ENCODE measurements at places on chromosomes 2 and 18.

DNA sequence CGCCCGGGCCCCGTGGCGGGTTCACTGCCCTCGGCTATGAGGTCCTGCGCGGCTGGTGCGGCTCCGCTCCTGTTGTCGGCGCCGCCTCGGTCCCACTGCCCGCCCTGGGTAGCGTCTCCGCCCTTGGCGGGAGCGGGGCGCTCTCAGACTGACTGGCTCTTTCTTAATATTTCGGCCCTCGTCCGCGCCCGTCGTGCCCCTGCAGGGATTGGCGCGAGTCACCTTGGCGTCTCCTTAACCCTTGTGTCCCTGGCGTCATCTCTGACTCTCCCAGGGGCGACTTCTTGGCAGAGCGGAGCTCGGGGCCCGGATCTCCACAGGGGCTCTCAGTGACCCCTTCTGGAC, 1.3 kb downstream of the PTMA start:
- peak; percentile 69 for DNase-seq

- DNase-seq, result no peak
Measured at GRCh38 chr2:150339282-150339681, 148.2 kb downstream of the RND3 start.

- DNase-seq, result no peak
Measured at GRCh38 chr18:54740136-54740846, 88.0 kb upstream of the RAB27B start.

DNA sequence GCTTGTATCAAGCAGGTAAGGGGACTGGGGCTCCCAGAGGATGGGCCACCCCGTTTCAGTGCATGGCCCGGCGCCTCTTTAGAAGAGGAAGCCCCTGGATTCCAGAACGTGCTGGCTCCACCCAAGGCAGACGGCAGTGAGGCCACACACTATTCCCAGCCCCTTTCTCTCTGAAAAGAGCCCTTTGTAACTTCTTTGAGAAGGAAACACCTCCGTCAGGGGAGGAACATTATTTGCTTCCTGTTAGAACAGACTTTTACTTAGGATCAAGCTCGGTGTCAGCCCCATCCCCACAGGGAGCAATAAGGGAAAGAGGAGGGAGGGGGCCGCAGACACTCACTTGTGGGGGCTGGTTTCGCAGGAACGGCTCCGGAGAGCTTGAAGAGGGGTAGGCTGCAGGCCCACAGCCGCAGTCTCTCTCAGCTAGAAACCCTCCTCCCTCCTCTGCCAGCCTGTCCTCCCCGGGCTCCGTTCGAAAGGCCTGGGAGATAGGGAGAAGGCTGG, 49.6 kb upstream of the RMDN2 start:
- no peak for DNase-seq

DNA sequence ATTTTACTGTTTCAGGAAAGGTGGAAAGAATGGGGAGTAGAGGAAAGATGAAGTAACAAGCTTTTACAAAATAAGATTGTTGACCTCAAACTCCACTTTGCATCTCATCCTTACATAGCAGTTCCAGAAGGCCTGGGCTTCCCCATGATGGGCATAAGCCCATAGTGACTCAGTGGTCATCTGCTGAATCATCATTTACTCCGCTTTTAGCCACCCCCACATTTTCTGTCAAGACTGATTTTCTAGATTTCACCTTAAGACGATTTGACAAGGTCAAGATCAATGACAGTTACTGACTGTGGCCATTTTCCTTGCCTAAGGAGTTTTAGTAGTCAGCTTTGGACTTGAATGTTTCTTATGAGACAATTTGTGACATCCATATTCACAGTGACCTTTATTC, 49.4 kb downstream of the PLEKHM3 start:
- DNase-seq, result no peak

- DNase-seq, result no peak
Measured at GRCh38 chr2:240463866-240464481, 28.5 kb downstream of the GPC1 start.

DNA sequence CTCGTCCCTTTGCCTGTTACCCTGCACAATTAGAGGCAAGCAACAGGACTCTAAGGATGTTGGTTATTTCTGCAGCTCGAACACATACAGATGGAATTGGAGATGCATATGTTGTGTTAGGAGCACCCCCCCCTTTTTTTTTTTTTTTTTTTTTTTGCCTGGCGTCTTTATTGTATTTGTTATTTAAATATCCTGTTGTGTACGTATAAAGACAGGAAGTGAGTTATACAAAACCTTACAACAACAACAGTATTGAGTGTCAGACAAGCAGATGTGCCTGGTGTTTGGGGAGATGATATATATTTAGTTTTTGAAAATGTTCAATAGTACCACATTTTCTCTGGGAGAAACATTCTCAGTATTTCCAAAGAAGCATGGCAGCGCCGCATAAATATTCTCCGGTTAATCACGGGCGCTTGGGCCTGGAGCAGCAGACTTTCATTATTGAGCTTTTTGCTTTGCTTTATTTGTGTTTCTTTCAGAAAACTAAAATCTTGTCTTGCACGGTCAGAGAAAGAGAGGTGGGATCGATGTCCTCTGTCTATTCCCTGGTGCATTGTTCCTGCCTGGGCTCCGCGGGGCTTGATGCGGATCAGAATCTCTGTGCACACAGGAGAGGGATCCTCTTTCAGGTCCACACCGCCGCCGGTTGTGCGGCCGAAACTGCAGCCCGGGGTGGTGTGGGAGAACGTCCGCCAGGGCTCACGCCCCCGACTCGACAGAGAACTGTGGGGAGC, 23.2 kb upstream of the ZNF516 start:
- DNase-seq, result peak; percentile 55

DNA sequence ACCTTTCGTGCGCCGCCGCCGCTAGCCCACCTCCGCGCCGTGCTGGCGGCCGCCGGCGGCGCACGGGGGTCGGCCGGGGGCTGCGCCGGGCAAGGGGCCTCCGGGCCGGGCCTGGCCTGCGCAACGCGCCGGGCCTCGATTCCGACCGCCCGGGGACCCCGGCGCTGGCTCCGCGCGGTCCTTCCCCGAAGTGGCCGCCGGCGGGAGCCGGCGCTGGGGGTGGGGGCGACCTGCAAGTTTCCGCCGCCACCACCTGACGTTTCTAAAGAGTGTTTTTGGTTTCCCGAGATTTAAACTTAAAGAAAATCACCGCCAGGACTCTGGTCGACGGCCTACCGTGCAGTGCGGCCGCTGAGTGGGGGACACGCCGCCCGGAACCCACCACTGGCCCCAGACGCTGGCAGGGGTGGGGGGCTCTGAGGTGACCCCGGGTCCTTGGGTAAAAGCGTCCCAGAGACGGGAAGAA, 3.8 kb upstream of the GATA6 start:
- no peak for DNase-seq

DNA sequence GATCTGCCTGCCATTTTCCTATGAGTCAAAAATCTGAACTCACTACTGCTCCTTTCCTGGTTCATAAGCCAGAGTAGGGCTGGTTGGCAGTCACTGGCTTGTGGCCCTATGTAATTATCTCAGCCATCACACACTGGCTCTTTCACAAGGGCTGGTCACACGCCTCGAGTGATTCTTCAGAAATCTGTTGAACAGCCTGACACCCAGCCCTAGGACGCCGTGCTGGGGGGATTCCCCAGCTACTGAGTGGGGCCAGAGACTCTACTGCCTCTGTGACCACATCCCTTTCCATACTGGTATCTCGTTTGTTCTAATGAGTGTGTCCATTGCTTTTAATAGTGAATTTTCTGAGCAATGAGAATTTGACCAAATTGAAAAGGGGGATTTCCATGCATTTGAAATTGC, 45.8 kb upstream of the RBM44 start:
- no peak for DNase-seq

DNA sequence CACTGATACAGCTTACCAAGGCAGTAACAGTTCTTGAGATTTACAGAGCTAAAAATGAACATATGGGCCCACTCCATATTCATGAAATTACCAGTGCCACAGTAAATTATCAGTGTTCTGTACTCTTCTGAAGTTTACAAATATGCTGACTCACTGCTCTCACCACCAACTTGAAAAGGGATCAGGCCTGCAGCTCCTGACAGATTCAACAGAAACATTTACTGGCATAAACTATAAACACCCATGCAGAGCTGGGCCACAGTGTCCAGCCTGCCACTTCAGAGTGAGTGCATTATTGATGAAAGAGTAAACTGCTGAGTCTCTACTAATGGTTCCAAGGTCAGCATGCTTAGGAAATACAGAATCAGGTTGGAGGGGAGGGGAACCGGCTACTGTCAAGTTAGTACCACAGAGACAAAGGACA, 83.1 kb downstream of the FARSB start:
- peak; percentile 83 for DNase-seq

DNA sequence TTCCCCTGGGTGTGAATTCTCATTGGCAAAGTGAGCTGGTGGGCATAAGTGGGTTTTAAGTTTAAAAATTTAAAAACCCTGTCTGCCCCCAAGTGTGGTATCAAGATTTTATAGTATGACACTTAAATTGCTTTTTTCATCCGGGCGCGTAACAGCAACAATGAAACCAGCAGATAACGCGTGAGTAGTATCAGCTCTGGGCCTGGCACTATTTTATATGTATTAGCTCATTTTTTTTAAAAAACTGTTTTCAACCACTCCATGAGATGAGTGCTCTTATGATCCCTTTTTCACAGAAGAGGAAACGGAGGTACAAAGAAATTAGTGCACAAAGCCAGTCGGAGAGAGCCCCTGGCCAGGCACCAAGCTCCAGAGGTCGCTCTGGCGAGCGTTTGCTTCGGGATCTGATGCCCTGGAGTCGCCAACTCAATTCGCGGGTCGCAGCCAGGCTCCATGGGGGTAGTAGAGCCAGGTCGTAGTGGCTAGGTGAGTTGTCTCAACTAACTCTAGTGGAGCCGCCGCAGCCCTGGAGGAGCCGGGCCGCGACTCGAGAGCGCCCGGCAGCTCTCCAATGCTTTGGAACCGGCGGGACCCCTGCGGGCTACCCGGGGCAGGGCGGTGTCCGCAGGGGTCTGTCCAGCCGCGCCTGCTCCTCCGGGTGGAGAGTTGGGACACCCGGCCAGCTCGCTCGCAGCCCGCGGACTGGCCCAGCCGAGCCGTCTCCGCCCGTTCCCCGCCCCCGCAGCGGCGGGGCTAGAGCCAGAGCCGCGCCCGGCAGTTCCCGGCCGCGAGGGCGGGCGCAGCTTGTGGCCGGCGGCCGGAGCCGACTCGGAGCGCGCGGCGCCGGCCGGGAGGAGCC, at the start of gene IL1R1:
Gene IL1R1 (plus strand): TSS at position 777 of the 859 bp plus-strand sequence. CDS start 14,979 bp downstream, outside the sequence.
- DNase-seq, result no peak

GRCh38 chr2:25286025-25286400, 55.7 kb downstream of the DNMT3A start:
- DNase-seq, result no peak

GRCh38 chr2:15867194-15868171, 72.9 kb upstream of the MYCN start:
- no peak for DNase-seq

DNA sequence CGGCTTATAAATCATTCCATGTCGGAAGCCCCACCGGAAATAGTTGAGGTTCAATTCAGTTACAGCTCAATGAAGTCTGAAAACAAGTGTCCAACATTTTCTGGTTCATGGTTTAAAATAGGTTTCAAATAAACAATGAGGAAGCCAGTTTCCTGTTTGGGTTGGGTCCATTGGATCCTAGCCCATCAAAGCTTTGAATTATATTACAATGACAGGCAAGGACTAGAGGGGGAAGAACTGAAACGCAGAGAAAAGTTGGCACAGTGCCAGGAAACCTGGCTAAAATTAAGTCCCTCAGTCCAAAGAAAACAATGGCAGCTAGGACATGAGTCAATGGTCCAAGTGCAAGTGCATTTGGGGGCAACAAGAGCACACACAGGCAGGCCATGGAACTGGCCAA, 32.0 kb downstream of the SLC14A1 start:
- DNase-seq, result peak; percentile 14

DNA sequence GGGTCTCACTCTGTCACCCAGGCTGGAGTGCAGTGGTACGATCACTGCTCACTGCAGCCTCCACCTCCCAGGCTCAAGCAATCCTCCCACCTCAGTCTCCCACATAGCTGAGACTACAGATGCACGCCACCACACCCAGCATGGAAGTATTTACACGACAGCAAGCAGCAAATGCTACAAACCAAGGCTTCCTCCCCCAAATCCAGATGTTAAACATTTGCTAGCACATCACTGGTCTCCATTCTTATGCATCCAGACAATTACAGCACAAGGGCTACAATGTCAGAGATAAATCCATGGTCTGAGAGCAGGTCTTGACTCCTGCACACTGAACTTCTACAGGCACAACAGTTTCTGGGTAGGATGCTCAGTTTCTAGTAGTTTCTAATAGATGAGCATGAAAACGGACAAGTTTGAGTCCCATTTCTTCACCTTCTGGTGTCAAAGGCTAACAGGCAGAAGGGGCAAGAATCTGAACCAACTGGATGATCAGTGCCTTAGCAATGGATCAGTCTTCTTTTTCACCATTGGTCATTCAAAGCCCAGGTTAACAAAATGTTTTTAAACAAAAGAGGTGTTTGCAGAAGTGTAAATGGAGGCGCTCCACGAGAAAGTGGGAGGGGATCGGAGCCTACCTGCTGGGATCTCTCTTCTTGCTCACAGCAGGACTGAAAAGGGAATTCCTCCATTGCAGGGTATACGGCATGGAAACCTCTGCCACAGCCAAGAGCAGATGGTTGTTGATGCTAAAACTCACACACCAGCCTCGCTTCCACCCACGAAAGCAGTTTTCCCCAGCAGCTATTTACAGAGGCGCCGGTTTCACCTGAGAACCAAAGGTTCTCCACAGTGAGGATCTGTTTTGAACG, 135.0 kb upstream of the ARL4C start:
- no peak for DNase-seq

GRCh38 chr2:68292108-68292710, 27.5 kb downstream of the CNRIP1 start:
- DNase-seq, result peak; percentile 60

- peak; percentile 23 for DNase-seq
Measured at GRCh38 chr2:52936029-52936428, 831.6 kb upstream of the CHAC2 start.

GRCh38 chr18:62868645-62869044, 153.3 kb downstream of the PHLPP1 start:
- no peak for DNase-seq

- DNase-seq, result no peak
Measured at GRCh38 chr18:70044632-70045031, 97.0 kb upstream of the CD226 start.

DNA sequence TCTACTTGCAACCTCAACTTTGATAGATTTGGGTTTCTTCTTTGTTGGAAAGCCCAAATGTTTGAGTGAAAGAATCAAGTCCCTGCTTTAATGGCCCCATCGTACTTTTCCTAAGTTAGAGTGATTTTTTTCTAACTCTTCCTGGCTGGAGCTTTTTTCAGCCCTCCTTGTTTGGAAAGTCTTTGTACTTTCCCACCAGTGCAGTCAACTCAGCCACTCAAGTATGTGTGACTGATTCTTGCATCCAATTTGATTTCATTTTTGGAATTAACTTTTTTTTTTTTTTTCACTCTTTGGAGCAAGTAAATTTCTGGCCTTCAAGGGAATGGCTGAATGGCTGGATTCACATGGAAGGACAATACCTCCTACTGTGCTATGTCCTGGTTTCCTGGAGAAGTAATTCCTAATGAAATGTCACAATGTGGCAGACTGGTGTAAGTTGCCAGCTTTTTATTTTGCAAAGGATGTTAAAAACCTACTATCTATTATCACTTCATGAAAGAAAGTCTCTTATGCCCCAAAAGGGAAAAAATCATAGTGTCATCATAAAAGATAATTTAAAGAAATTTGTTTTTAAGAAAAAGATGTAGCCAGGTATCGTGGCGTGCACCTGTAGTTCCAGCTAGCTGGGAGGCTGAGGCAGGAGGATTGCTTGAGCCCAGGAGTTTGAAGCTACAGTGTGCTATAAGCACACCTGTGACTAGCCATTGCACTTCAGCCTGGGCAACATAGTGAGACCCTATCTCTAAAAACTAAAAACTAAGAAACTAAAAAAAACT, 76.0 kb upstream of the ZFP36L2 start:
- DNase-seq, result no peak

- DNase-seq, result no peak
Measured at GRCh38 chr2:28926847-28927246, 32.4 kb downstream of the WDR43 start.

- no peak for DNase-seq
Measured at GRCh38 chr2:178220814-178221213, 26.5 kb downstream of the OSBPL6 start.

Measured in OCI-M1 (cell line).